Activated CD4-positive, CD25-positive, alpha-beta regulatory T cell treated with anti-CD3 and anti-CD28 coated beads, Interleukin-2, amount 50 U/mL, for 16 hours (primary cell): ENCODE measurements at places on chromosomes 2 and 18.

GRCh38 chr2:11616851-11617415, 53.1 kb downstream of the NTSR2 start:
- no peak for DNase-seq

DNA sequence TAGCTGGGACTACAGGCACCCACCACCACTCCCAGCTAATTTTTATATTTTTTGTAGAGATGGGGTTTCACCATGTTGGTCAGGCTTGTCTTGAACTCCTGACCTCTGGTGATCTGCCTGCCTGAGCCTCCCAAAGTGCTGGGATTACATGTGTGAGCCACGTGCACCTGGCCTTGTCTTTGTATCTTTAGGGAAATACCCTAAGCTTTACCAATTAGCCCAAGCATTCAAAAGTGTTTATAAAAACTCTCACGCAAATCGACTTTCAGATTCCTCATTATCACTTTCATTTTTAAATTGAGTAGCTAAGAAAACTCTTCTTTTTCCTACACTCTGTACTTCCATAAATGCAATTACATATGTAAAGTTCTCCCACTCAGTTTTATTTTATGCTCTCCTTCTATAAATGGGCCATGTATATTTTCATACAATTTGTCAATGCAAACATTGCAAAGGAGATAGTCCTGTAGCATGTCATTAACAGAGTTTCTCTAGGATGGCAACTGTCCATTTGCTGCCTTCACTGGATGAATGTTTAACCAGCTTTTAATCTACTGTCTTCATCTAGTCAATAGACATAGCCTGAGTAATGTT, 326.2 kb upstream of the LRATD1 start:
- DNase-seq, result no peak

DNA sequence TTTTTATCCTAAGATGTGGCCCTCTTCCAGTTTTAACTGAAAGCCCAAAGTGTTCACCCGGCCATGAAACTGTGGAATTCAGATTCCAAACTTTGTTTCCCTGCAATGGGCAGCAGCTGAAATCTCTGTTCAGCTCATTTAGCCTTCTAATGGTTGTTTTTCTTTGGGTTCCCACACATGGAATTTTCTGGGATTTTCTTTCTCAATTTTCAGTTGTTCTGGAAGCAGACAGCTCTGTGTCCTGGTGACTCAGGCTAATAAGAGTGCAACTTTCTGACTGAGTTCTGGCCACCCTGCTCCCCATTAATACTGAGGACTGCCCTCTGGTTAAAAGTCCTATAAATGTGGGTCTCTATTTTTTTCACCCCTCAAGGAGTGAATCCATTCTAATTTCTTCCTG, 78.5 kb downstream of the PMS1 start:
- DNase-seq, result no peak

DNA sequence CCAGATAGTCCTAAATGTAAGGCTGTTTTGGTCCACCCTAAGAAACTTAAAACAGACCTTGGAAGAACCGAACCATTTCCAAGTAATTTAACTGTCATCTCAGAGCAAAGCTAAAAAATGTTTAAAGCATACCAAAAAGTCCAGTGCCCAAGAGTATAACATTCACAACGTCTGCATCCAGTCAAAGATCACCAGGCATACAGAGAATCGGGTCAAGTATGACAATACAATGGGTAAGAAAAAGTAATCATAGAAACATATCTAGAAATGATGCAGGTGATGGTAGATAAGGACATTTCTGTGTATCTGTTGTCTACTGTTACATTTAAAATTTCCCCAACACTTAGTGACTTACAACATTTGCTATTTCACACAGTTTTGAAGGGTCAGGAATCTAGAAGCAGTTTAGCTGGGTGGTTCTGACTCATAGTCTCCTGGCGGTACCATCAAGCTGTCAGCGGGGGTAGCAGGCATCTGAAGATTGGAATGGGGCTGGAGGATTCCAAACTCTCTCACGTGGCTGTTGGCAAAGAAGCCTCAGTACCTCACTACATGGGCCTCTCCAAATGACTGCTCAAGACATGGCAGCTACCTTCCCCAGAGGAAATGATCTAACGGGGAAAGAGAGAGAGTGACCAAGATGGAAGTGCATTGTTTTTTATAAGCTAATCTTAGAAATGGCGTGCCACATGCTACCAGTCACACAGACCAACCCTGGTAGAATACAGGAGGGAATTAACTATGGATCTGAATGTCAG, 36.6 kb upstream of the DYNC2LI1 start:
- no peak for DNase-seq

GRCh38 chr18:63312019-63312409, 7.6 kb downstream of the BCL2 start:
- no peak for DNase-seq

- DNase-seq, result no peak
Measured at GRCh38 chr2:73836141-73836943, 7.6 kb downstream of the STAMBP start.

GRCh38 chr2:40123326-40123725, 328.6 kb downstream of the SLC8A1 start:
- no peak for DNase-seq

- no peak for DNase-seq
Measured at GRCh38 chr2:8636041-8636491, 45.8 kb upstream of the ID2 start.

DNA sequence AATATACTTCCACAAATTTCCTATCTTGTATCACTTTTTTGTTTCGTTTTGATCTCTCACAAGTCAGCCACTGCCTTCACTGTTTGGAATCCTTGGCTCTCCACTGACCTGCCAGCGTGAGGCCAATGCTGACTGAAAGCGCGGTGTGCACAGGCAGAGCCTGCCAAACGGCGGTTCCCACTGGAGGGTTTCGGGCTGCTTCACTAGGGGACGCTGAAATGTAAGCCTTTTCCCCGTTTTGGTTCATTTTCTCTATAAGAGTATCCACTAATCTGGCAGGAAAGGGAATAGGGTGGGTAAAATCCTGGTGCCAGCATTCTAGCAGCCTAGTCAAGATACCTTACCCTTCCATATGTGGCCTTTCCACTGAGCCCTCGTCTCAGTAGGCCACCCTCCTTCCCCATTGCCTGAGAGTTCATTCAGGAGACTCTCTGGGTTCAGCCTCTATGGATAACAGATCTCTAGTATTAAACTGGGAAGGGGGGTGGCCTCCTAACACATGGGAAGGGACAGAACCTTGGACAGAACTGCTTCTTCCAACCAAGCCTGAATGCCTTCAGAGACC, 91.5 kb downstream of the DYM start:
- DNase-seq, result no peak

GRCh38 chr2:122433123-122433754, 677.8 kb downstream of the TSN start:
- no peak for DNase-seq

DNA sequence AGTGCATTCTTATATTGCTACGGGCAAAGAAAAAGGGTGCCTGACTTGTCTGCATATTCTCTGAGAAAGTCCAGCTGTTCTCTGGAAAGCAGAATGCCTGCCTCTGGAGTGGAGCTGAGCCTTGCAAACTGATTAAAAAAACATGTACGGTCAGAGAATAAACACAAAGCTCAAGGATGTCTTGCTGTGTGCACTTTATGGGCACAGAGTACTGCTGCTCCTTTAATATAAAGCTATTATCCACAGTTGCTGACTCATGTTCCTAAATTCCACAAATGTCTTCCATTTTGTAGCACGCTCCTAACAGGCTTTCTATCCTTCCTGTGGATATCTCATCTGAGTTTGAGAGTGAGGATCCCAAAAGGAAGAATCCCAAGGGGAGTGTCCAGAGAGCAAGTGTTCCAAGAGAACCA, 229.0 kb downstream of the MREG start:
- no peak for DNase-seq

DNA sequence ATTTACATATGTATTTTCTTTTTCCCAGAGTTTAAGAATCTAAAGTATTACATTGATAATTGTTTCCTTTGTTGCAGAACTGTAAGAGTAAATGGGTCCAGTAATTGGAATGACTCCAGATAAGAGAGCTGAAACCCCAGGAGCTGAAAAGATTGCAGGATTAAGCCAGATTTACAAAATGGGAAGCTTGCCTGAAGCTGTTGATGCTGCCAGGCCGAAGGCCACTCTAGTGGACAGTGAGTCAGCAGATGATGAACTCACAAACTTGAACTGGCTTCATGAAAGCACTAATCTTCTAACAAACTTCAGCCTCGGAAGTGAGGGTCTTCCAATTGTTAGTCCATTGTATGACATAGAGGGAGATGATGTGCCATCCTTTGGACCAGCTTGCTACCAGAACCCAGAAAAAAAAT, 183.8 kb upstream of the STON1 start:
- DNase-seq, result no peak

- DNase-seq, result no peak
Measured at GRCh38 chr2:20224716-20225293, at the start of gene SDC1. TSS of gene SDC1 (minus strand) at chr2:20225130. CDS start at chr2:20224867, 263 bp downstream.

DNA sequence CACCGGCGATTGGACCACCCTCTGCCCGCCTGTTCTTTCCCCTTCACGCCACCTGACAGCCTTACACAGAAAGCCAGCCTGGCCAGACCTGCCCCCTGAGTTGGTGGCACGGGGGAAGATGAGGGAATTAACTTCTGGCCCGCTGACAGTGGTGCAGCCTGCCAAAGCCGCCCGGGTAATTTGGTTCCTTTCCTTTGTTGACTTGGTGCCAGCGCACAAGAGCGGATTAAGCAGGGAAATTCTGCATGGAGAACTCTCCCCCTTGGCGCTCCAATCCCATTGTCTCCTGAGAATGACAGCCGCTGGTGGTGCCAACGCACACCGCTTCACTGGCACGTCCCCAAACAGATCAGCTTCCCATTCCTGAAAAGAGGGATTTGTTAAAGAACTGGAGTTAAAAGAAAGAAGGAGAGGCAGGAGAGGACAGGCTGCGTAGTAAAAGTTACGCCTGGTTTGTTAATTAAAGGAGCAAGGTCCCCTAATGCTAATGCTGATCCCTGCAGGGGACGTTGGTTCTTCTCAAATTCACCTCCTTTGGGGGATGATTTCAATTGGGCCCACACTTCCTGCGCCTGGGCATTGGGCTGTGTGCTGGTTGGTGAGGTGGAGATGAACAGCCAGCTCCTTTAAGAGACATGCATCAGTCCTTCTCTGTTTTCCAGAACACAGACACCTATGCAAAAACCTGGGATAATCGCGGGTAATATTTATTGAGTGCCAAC, 286.8 kb downstream of the MYCN start:
- no peak for DNase-seq

- DNase-seq, result no peak
Measured at GRCh38 chr2:237383991-237384671, 29.8 kb downstream of the COL6A3 start.

DNA sequence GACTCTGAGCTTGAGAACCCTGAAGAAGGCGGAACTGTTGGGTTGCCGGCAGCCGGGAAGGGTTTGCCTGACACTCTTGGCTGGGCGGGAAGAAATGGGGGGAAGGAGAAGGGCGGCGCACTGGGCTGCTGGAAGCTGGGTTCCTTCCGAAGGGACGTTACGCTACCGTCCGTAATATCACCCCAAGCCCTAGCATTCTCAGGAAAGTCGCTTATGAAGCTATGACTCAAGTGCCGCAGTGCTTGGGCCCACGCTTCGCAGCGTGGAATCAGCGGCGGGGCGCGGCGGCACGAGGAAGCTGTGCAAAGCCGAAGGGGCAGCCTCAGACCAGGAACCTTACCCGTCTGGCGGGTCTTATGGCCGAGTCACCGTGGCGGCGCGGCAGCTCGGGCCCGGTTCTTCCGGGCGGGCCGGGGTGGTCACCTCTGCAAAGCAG, 50.2 kb upstream of the SIGLEC15 start:
- DNase-seq, result no peak

DNA sequence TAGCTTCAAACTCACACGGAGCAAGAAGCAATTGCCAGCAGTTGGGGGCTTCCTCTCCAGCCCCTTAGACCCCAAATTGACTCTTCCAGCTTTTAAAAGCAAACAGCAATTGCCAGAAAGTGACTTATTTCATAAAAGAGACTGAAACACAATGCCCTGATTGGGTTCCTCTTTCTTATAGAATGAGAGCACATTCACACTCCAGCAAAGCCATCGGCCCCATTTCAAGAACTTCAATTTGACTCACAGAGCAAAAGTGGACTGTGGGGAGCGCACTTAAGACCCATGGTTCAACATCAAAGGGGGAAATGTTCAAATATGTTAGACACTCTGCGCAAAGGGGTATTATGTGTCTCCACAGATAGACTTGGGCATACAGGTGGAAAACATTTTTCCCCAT, 484.7 kb downstream of the BCL11A start:
- no peak for DNase-seq

DNA sequence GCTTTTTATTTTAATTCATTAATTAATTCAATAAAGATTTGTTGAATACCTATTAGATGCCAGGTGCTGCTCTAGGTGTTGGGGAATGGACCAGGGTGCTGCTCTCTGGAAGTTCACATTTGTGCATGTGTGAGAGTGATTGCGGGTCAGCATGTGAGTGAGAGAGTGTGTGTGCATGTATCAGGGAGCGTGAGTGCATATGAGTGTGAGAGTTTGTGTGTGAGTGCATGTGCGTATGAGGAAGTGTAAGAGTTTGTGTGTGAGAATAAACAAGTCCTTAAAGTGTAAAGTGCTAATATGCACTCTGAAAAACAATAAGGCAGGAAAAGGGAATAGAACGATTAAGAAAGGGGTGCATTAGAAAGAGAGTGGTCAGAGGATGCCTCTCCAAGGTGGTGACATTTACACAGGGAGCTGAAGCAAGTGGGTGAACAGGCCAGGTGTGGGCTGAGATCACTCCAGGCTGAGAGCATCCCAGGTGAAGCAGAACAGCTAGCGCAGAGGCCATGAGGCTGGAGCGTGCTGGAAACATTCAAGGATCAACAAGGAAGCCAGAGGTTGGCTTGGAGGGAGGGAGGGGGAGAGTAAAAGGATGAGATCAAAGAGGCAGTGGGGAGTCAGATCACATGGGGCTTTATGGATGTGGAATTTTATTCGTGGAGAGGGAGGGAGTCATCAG, 50.5 kb upstream of the SLC1A4 start:
- no peak for DNase-seq

DNA sequence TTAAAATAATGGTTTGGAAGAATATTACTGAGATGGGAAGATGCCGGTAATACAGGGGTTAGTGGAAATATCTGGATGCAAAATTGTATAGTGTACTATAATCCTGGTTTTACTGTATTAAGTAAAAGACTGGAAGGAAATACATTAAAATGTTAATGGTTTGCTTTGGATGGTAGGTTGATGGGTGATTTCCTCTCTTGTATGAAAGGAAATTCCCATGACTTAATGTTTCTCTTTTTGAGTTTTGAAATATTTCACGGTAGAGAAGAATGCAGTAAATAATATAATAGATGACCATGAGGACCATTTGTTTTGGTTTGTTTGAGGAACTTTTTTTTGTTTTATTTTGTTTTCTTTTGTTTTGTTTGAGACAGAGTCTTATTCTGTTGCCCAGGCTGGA, 8.2 kb downstream of the SPTBN1 start:
- no peak for DNase-seq

DNA sequence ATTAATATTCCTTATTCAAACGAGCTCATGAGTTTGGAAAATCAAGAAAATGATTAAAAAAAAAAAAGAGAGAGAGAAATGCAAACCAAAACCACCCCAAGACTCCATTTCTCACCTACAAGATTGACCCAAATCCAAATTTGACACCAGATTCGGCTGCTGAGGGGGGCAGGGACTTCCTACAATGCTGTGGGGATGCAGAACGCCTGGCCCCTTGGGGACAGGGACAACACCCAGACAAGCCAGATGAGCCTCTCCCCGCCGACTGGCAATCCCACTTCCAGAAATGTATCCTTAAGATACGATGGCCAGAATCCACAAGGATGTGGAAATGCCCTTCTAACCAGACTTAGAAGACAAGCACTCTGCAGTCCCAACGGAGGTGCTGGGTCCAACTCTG, 20.7 kb downstream of the BOK start:
- no peak for DNase-seq

GRCh38 chr2:58981237-58981636, 740.1 kb upstream of the FANCL start:
- DNase-seq, result no peak
